ENCODE measurements at places on chromosomes 3 and 15. TPM values are rescaled to one million over a fixed set of nuclear protein-coding genes. Genes with fewer than 3 reads are reported as not detected.

DNA sequence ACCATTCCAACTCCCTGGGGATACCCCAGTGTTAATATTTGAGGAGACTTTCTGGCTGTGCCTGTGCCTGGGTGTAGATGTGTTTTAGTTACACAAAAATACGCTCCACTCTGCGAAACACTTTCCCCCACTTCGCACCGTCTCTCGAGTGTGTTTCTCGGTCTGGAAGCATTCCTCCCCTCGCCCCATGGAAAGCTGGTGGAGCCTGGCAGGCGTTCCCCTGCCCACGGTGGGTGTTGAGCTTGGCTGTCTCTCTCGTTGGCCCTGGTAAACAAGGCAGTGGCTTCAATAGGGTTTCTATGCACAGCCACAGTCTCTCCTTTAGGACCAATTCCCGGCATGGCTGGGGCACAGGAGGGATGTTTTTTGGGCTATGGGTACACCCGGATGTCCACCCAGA lies 19.3 kb downstream of the IQSEC1 start:
- H3K4me1 ChIP-seq = no peaks in the 10 kb centered on the region
- DNase-seq = no peak
- no peak overlapping the region for H3K4me3 ChIP-seq
- no peaks in the 10 kb centered on the region for H3K27me3 ChIP-seq
- no peak overlapping the region for H3K27ac ChIP-seq

DNA sequence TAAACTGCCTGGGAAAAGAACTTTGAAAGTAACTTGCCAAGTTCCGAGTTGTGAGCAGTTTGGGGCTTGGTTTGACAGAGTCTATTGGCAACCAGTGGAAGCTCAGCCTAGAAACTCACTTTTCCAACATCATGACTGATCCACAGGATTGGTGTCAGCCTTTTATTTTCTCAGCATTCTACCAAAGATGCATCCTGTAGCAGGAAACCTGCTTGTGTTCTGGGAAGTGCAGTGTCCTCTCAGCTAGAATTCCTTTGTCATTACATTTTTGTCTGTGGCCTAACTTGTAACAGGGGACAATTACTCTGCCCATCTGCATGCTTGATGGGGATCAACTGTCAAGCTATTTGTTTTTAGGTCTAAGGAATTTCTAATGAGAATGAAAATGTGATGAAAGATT lies 116.7 kb upstream of the LMOD3 start:
- no peak overlapping the region for H3K27ac ChIP-seq
- H3K36me3 ChIP-seq = no peaks in the 10 kb centered on the region
- no peak overlapping the region for H3K4me3 ChIP-seq
- no peak for DNase-seq
- H3K4me1 ChIP-seq = peaks cover 5% of the 10 kb centered on the region
- H3K27me3 ChIP-seq = no peaks in the 10 kb centered on the region

GRCh38 chr3:45567730-45568172 lies 26.8 kb upstream of the LIMD1 start:
- DNase-seq = no peak
- H3K27me3 ChIP-seq = no peaks in the 10 kb centered on the region
- H3K36me3 ChIP-seq = no peaks in the 10 kb centered on the region
- H3K4me1 ChIP-seq = no peaks in the 10 kb centered on the region

DNA sequence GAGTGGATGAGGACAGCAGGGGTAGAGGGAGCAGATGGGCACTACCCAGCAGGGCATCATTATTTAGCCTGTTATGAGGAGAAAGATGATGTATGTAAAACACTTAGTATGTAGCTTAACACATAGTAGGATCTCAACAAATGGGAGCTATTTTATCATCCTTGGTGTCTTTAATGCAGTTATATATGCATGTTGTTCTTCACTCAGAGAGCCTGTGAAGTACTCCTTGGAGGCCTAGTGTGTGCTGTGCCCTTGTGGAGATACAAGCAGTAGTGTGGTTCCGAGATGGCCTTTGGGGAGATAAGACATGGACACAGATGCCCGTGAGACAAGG lies 124.2 kb downstream of the LIPC start:
- no peak overlapping the region for H3K27ac ChIP-seq
- no peaks in the 10 kb centered on the region for H3K36me3 ChIP-seq
- peaks cover 13% of the 10 kb centered on the region for H3K4me1 ChIP-seq

The DLL4 gene
- 20.9 TPM for total RNA-seq

The PKM gene
- total RNA-seq = 484 TPM

The VGLL3 gene
- total RNA-seq = 17.7 TPM

The CYP8B1 gene
- not detected for total RNA-seq

Data from vagina (tissue), 2 donors.